ENCODE measurements at places on chromosomes 2 and 18. TPM values are rescaled to one million over a fixed set of nuclear protein-coding genes. Genes with fewer than 3 reads are reported as not detected.

KCNE4 gene
- polyA plus RNA-seq: 18.5 TPM

RPRM gene
- 6.7 TPM for polyA plus RNA-seq

DNA sequence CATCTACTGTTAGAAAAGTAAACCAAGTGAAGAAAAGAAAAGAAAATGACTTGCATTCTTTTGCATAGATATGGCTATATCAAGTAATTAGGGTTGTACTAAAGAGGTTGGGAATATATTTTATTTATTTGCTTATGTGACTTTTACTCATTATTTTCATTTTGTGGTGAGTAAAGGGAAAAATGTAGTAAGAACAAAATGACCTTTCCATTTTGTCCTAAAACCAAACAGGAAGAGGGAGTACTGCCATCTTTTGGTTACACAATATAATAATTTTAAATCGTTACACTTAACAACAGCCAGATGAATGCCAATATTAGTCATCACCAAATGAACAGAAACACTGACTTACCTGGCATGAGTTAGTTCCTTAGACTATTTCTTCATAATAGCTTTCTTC lies 47.3 kb upstream of the NDUFV2 start:
- no peak for DNase-seq

DNA sequence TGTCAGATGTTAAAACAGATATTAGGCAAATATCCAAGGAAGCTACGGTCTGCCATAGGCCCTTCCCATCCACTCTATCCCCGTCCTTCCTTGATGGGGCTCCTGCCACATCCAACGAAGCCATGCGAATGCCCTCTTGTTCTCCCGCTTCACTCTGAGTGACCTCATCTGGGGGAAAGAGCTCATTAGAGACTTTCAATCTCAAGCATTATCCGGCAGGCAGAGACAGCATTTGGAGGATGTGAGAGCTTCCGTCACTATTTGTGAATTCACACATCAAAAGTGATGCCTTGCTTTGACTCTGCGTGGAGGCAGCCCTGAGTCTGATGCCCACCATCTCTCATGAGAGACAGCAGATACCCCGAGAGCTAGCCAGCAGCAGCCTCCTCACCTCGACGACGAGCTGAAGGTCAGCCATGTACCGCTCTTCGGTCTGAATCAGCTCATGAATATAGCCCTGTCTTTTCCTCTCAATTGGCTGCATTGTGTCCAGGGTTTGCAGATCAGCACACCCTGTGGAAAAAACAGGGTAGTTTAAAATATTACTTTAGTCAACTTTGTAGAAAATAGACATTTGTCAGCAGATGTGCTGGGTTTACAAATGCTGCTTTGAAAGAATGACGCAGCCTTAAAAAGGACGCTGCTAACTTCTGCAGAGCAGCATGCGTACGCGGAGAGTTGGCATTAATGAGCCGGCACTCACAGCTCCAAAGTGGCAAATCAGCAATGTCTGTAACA lies 45.9 kb downstream of the FAM228A start:
- DNase-seq: no peak

- DNase-seq: no peak
Measured at GRCh38 chr2:13035866-13036265, 319.1 kb downstream of the TRIB2 start.

GRCh38 chr2:135829378-135830135 lies 7.4 kb downstream of the LCT start:
- no peak for DNase-seq

DNA sequence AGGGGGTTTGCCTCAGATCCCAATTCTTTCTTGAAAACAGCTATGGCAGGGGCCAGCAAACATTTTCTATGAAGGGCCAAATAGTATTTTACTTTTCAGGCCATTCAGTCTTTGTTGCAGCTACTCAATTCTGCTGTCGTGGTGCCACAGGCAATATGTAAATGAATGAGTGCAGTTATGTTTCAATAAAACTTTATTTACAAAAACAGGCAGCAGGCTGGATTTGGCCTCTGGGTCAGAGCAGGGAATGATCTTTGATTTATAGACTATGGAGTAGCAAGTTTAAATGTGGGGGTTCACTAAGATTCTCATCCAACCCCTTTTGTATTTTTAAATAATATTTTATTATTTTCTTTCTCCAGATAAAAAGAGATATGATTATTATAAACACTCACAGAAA lies 72.4 kb downstream of the IRS1 start:
- no peak for DNase-seq

- DNase-seq: peak; percentile 18
Measured at GRCh38 chr2:24050041-24050979, 769 bp downstream of the FKBP1B start.

DNA sequence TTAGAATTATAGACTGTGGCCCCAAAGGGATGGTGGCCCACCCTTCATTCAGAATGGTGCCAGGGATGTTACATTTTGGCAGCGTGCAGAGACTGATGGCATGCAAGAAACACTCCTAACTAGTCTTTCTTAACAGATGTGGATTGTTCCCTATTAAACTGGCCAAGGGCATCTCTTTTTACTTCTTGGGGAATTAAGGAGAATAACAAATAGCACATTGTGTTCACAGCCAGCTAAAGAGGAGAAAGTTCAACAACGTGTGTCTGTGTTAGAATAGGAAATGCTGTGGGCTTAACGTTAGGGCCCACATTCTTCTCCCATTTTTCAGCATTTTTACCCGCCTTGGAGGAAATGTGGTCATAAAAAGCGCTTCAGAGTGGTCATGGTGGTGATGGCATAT lies 404.8 kb downstream of the CDH2 start:
- DNase-seq: no peak

DNA sequence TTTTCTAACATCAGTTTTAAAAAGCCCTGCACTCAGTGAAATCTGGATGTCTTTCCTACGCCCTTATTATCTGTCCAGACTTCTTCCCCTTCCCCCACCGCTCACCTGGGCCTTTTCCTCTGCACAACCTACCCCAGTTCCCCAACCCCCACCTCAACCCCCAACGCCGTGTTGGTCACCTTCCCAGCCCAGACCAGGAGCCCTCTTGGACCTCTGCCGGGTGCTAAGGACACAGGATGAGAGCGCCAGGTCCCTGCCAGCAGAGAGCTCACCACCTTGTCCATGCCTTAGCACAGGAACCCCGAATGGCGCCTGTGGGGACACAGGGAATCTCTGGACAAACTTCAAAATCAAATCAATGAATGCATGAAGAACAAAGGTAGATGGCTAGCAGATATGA lies 966 bp upstream of the RBM43 start:
- no peak for DNase-seq

GRCh38 chr2:121649149-121649595 lies at the start of gene CLASP1:
Gene CLASP1, minus strand, starts transcription at chr2:121649462. Its CDS starts 43,567 bp downstream, at chr2:121605895.
- DNase-seq: no peak

DNA sequence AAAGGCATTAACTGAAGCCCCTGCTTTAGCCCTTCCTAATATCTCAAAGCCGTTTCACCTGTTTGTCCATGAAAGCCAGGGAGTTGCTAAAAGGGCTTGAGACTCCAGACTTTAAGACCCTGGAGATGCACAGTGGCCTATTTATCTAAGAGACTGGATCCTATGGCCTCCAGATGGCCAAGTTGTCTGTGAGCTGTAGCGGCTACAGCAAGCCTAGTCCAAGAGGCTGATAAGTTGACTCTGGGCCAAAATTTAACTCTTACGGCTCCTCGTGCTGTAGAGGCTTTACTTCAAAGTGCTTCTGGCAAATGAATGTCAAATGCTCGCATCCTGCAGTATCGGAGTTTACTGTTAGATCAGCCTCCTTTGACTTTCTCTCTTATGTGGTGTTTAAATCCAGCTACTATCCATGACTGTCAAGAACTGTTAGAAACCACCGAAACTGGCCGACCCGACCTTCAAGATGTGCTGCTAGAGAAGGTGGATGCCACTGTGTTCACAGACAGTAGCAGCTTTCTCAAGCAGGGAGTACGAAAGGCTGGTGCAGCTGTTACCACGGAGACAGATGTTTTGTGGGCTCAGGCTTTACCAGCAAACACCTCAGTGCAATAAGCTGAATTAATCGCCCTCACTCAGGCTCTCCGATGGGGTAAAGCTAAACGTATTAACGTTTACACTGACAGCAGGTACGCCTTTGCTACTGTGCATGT lies 336.7 kb upstream of the CNTNAP5 start:
- DNase-seq: no peak

ELOA2 gene
- polyA plus RNA-seq: not detected

GRCh38 chr2:9288681-9289338 lies 82.2 kb downstream of the ASAP2 start:
- DNase-seq: no peak

DNA sequence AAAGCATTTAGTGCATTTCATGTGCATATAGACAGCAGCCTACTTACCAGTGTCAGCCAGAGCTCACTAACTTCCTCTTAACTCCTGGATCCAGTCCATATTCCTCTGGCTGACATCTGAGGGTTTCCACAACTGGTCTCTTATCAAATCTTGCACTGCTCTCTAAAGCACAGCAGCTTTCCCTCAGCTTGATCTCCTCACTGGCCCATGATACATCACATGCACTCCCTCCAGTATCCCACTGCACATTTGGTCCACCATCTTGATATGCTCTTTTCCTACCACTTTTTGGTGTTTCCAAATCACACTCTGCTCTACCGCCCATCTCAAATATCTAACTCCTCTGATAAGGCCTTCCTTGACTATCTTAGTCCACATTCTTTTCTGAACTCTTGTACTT lies 105.0 kb upstream of the ZFP36L2 start:
- DNase-seq: no peak

- no peak for DNase-seq
Measured at GRCh38 chr2:47896450-47896968, 9.8 kb downstream of the FBXO11 start.

GRCh38 chr18:44601447-44601846 lies 79.2 kb upstream of the SETBP1 start:
- DNase-seq: no peak

DNA sequence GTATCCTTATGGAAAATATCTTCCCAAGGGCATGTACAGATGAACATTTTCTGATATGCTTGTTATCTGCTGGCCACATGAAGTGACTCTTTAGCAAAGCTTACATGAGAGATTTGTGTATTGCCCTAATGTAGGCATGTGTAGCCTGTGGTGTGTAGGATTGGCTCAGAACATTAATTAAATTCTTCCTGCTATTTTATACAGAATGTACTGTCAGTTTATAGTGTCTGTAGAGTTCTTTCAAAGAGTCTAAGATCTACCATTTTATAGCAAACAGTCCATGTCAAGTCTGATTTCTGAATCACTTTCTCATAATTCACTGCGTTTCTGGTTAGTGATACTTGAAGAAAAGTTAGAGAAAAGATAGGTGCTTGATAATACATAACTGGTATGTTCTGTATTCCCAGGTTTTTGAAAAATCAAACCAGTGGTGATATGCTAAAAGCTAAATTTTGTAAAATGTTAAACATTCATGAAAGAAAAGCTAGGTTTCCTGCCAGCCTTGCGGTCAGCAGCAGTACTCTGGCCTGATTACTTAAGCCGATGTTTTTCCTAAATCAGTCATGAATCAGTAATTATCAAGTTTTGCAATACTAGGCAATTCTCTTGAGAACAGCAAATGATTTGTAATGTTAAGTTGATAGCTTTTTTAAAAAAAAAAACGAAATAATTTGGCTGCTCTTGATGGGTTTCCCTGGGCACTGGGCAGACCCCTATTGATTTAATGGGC lies 30.9 kb upstream of the EFEMP1 start:
- no peak for DNase-seq

- DNase-seq: no peak
Measured at GRCh38 chr2:43018179-43019024, 208.0 kb downstream of the ZFP36L2 start.

DNA sequence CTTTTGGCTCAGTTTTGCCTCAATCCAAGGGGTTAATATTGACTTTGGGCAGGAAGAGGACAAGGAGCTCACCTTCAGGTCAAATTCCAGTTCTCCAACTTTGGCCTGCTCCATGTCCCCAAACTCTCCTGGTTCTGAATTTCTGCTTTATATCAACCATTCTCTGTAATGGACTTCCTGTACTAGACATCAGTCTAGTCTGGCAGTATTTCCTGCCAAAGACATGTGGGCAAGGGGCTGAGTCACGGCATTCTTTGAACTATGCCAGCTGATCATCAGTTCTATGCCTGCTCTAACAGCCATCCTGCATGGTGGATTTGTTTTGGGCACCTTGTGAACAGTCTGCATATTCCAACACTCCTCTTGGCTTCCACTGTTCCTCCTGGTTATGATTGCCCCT lies 199.4 kb downstream of the ZEB2 start:
- no peak for DNase-seq

CHRNA1 gene
- 3.4 TPM for polyA plus RNA-seq

GRCh38 chr2:71181316-71181715 lies 45.6 kb downstream of the PAIP2B start:
- no peak for DNase-seq

DNA sequence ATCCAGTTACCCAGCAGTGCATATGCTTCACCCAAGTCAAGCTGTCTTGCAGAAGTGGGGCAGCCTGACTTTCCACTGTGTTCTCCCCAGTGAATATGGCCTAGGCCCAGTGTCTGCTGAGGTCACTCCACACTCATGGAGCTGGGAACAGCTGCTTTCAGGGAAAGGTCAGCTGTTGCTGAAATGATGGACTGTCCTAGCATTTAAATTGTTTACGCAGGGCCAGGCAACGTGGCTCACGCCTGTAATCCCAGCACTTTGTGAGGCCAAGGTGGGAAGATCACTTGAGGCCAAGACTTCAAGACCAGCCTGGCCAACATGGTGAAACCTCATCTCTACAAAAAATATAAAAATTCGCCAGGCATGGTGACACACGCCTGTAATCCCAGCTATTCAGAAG lies 86.5 kb downstream of the LIPG start:
- DNase-seq: no peak

DNA sequence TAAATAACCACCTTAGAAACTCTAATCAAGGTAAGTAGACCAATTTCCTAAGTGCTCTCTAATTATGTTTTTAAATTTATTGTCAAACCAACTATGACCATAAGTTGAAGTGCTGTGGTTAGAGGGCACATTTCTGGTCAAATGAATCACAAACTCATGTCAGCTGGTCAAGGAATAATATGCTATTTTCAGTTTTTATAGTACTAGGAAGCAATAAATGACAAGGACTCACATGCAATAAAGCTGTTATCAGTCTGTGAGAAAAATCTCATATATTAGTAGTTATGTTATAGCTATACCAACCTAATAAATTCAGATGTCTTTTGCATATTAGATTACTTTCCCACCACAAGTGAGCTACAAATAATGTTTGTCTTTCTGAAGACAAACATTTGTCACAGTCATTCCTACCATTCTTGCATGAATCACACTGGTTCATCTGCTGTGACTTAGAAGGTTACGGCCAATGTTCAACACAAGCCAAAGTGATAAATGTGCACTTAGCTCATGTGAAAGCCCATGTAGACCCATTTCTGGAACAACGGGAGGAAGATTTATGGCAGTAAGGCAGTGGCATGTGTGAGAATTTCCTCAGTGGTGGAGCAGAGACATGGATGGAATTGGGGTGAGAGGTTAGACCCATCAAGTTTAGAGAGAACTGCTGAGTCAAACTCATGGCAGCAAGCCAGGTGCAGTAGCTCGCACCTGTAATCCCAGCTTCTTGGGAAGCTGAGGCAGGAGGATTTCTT lies 27.4 kb upstream of the CCNYL1 start:
- no peak for DNase-seq

- no peak for DNase-seq
Measured at GRCh38 chr2:199668645-199669044, 182.3 kb downstream of the FTCDNL1 start.

NT5DC4 gene
- polyA plus RNA-seq: 0.37 TPM

- no peak for DNase-seq
Measured at GRCh38 chr2:237870754-237871651, 11.6 kb downstream of the RAMP1 start.
